ENCODE measurements at places on chromosomes 7 and 10.

DNA sequence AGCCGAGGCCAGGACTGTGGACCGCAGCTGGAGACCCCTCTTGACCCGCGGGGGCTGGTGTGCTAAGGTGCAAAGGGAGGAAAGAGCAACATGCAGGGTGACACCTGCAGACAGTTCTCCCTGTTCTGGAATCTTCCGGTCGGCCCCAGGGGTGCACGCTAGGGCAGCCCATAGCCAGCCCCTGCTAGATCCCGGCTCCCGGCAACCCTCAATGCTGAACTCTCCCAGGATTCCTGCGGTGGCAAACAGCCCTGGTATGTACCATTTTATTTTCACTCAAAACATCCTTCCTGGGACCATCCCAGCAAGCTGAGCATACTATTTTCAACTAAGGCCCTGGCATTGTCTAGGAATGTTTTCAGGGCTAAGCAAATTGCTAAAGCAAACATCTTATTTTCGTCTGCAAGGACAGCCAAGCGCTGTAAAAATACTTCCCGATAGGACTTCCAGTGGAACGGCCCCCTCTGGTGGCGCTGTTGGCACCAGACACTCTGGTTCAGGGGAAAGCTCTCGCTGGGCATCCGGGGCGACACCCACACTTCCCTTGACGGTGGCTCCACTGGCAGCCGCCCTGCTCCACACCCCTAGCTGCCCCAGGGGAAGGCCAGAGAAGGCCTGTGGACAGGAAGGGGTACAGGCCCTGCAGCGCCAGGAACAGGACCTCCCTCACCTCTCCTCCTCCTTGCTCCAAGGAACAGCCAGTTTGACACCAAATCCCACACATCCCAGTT is 99.4 kb downstream of the CTBP2 start:
- no peak overlapping the region for H3K4me3 ChIP-seq
- H3K36me3 ChIP-seq: peaks cover 31% of the 10 kb centered on the region
- H3K27me3 ChIP-seq: no peaks in the 10 kb centered on the region
- peak overlapping the region; percentile 86 for H3K27ac ChIP-seq
- peak; percentile 92 for DNase-seq

DNA sequence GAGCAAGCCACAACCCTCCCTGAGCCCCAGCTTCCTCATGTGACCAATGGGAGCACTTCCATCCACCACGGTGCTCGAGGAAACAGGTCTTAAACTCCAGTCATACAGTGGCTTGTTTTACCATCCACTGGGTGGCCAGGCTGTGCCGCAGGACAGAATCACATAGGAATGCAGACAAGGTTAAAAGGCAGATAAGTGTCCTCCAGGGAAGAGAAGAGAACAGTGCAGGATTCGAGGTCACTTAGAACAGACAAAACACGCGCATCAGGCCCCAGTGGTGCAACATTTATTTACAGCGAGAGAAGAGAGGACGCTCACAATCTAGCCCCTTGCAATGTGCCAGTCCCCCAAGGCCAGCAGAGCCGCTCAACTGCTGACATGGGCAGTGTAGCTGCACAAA is 92.8 kb downstream of the TMEM130 start:
- no peak overlapping the region for H3K4me3 ChIP-seq
- DNase-seq: no peak
- peaks cover 7% of the 10 kb centered on the region for H3K4me1 ChIP-seq
- H3K36me3 ChIP-seq: no peaks in the 10 kb centered on the region
- no peaks in the 10 kb centered on the region for H3K27me3 ChIP-seq
- H3K27ac ChIP-seq: no peak overlapping the region

GRCh38 chr10:62597226-62597625 is 207.3 kb upstream of the ADO start:
- H3K36me3 ChIP-seq: no peaks in the 10 kb centered on the region
- H3K4me3 ChIP-seq: no peak overlapping the region
- no peak for DNase-seq
- H3K27ac ChIP-seq: no peak overlapping the region
- no peaks in the 10 kb centered on the region for H3K27me3 ChIP-seq

DNA sequence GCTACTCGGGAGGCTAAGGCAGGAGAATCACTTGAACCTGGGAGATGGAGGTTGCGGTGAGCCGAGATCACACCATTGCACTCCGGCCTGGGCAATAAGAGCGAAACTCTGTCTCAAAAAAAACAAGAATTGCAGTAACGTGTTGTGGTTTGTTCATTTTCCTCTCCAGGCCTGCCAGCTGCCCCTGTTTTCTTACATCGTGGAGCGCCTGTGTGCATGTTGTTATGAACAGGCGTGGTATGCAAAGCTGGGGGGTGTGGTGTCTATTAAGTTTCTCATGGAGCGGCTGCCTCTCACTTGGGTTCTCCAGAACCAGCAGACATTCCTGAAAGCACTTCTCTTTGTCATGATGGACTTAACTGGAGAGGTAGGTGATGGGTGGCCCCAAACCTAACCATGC is 52.1 kb downstream of the TRRAP start:
- H3K4me3 ChIP-seq: no peak overlapping the region
- H3K27ac ChIP-seq: no peak overlapping the region
- peaks cover 70% of the 10 kb centered on the region for H3K36me3 ChIP-seq
- no peak for DNase-seq
- no peaks in the 10 kb centered on the region for H3K27me3 ChIP-seq
- H3K4me1 ChIP-seq: no peaks in the 10 kb centered on the region

DNA sequence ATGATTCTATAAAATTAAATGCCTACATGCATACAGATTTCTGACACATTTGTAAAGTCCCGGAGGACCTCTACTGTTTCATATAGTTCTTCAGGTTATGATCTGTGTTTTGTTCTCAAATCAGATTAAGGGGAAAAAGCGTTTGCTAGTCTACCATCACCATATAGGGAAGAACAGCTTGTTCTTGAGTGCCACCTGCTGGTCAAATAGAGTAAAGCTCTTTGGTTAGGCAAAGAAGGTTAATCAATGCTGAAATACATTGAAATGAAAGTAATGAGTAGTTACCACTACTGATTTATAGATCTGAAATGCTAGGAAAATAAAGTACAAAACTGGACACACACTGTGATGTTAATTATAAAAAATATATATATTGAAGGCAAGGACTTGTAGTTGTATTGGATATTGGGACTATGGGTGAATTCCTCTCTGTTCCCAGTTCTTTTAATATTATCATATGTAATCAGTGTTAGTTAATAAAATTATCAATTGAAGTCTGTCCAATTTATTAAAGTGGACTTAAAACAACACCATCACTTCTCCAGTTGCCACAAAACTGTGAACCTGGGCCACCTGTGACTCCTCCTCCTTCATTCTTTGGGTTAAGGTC is 72.6 kb upstream of the PDLIM1 start:
- H3K4me3 ChIP-seq: no peak overlapping the region
- no peak overlapping the region for H3K27ac ChIP-seq
- peaks cover 16% of the 10 kb centered on the region for H3K36me3 ChIP-seq
- DNase-seq: peak; percentile 70

- H3K27ac ChIP-seq: no peak overlapping the region
- no peaks in the 10 kb centered on the region for H3K4me1 ChIP-seq
- H3K36me3 ChIP-seq: no peaks in the 10 kb centered on the region
These were observed 11.2 kb downstream of the BMPER start for GRCh38 chr7:33916357-33917081.

- no peaks in the 10 kb centered on the region for H3K27me3 ChIP-seq
- H3K4me3 ChIP-seq: no peak overlapping the region
- DNase-seq: no peak
- H3K4me1 ChIP-seq: peaks cover 37% of the 10 kb centered on the region
- peaks cover 45% of the 10 kb centered on the region for H3K36me3 ChIP-seq
- no peak overlapping the region for H3K27ac ChIP-seq
These were observed 28.1 kb downstream of the ELFN1 start for GRCh38 chr7:1698201-1698600.

GRCh38 chr10:117471344-117471874 is 71.1 kb upstream of the EMX2 start:
- no peak for DNase-seq
- no peaks in the 10 kb centered on the region for H3K4me1 ChIP-seq
- no peak overlapping the region for H3K4me3 ChIP-seq
- H3K27ac ChIP-seq: no peak overlapping the region
- H3K36me3 ChIP-seq: no peaks in the 10 kb centered on the region

DNA sequence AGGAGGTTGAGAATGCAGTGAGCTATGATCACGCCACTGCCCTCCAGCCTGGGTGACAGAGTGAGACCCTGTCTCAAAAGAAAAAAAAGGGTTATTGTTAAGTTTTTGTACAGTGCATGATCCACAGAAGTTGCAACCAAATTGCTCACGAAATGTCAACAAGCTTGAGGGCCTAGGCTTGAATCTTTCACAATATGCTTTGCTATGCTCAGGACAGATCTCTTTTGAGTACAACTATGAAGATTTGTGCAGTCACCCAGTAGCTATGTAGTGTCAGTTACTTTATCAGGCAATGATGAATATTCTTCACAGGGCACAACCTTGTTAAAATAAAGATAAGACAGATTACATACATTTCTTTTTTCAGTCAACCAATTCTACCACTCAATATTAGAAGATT is 109.2 kb downstream of the PRTFDC1 start:
- H3K27me3 ChIP-seq: no peaks in the 10 kb centered on the region
- no peaks in the 10 kb centered on the region for H3K4me1 ChIP-seq
- no peak overlapping the region for H3K27ac ChIP-seq

- DNase-seq: no peak
- no peaks in the 10 kb centered on the region for H3K4me1 ChIP-seq
- H3K27ac ChIP-seq: no peak overlapping the region
- H3K36me3 ChIP-seq: no peaks in the 10 kb centered on the region
- no peaks in the 10 kb centered on the region for H3K27me3 ChIP-seq
These were observed 105.0 kb upstream of the AMPH start for GRCh38 chr7:38736138-38736537.
